ENCODE measurements at places on chromosomes 4 and X. TPM values are rescaled to one million over a fixed set of nuclear protein-coding genes. Genes with fewer than 3 reads are reported as not detected.

Gene SULT1B1
- total RNA-seq = not detected

Gene KIF4A
- 26.6 TPM for total RNA-seq

DNA sequence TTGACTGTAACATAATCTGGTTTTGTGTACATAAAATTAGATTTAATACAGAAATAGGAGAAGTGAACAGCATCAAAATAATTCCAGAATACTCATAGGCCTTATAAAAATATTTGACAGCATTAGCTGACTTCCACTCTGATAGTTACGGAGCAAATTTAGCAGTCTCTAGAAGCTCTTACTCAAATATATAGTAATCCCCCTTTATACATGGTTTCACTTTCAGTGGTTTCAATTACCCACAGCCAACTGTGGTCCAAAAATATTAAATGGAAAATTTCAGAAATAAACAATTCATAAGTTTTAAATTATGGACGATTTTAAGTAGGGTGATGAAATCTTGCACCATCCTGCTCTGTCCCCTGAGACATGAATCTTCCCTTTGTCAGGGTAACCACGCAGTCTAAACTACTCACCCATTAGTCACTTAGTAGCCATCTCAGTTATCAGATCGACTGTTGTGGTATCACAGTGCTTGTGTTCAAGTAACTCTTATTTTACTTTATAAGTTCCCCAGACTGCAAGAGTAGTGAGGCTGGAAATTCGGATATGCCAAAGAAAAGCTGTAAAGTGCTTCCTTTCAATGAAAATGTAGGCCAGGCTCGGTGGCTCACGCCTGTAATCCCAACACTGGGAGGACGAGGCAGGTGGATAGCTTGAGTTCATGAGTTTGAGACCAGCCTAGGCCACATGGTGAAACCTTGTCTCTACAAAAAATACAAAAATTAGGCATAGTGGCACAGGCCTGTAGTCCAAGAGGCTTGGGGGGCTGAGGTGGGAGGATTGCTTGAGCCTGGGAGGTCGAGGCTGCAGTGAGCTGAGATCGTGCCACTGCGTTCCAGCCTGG is 17.2 kb upstream of the RTL9 start:
- peak; percentile 21 for DNase-seq

Gene TLR3
- 7.7 TPM for total RNA-seq

DNA sequence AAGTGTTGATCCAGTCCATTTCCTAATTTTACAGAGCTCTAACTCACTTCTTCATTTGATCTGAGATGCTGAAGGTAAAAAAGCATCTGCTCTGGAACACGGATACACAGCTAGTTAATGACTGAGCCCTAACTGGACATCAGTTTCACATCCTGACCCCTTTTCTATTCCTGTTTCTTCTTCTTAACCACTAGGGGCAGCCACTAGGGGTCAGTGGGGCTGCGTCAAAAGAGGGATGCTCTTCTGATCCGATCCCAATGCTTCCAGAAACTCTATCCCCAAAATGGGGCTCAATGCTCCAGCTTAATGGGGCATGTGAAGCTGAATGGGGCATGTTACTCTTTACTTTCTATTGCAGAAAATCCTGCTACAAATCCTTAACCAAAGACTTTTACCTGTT is 33.4 kb upstream of the PHKA2 start:
- DNase-seq = peak; percentile 14

DNA sequence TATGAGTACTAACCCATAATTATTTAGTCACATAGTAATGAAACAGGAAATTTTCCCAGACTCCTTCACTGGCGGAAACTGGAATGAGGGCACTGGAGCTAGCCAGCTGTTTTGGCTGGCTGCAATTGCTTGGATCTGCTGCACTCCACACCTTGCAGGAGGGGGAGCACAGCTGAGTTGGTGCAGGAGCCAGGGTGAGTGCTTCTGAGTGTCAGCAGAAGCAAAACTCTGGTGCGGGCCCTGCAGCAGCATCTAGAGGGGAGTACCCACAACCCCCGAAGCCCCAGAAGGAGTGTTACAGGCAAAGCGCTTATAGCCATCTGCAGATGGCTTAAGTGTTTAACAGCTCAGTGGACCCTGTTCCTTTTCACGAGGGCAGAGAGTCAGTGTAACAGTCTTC is 96.1 kb downstream of the RPA4 start:
- no peak for DNase-seq

GRCh38 chr4:19947349-19947748 is 304.4 kb upstream of the SLIT2 start:
- peak; percentile 37 for DNase-seq

Gene TRIM61
- 1.7 TPM for total RNA-seq

DNA sequence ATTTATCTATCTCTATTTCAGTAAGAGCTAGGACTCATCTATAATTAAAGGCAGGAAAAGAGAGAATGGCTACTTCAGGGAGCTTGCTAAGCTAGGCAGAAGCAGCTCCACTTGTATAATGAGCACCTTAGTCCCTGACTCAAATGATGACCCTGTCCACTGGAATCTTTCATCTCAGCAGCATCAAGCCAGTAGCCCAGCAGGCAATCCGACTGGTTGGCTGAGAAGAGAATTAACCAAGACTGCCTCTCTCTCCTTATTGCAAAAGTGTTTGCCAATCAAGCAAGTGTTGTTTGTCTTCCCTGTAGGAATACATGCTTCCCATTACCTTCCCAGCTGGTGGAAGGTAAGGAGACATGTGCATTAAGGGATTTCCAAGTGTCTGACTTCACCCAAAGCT is 3.9 kb upstream of the SPOCK3 start:
- DNase-seq = no peak

Gene VCX2
- not detected for total RNA-seq

DNA sequence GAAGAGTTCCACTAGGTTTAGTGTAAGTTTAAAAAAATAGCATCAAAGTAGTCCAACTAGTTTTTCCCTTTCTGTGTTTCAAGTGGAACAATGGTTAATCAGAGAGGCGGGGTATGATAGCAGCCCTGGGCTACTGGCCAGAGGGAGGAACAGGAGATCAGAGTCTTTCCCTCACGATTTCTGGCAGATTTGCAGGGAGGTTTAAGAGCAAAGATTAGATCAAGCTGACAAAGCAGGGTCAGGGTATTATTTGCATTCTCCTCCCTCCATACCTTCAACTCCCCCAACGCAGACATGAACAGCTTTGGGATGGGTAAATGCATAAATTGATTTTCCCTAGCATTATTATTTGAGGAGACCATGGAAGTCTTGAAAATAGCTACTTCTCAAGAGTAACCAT is 277.6 kb upstream of the DIAPH2 start:
- DNase-seq = peak; percentile 73

Gene SMS
- total RNA-seq = 548 TPM

DNA sequence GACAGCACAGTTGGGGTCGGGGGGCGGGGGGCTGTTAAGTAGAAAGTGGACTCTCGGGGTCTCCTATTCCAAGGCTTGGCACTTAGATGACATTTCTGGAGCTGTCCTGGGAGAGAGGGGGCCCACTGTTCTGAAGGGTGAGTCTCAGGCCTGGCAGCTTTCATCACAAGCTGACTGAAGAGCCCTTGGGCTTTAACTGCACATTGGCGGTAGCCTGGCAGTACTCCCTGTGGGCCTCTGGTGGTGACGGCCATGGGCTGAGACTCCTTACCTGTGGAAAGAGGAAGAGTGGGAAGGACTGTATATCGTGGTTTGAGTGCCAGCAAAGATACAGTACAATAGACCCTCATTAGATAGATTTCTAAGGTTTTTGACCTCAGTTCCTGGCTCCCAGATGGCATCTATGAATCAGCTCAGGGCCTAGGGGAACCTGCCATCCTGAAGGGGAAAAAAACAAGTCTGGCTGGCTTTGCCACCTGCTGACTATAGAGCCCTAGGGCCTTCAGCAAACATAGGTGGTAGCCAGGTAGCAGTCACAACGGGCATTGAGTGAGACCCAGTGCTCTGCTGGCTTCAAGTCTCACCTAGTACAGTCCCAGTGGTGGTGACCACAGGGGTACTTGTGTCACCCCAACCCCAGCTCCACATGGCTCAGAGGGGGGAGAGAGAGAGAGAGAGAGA is 87.9 kb downstream of the ANKRD17 start:
- no peak for DNase-seq

Gene GRIA3
- not detected for total RNA-seq

DNA sequence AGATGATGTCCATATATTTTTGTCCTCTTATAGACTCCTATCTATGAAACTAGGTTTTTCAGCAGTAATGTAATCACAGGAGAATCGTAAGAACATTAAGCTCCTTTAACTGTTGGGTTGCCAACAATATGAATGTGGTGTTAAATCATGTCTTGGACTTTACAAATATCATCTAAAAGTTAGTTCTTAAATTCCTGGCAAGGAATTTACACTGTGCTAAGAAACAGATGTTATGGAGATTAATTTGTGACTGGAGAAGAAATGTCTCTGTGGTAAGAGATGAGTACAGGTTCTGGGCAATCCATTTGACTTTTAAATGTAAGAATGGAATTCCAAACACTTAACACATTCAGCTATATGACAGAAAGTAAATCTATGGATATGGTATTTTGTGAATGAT is 34.6 kb downstream of the CNKSR2 start:
- DNase-seq = no peak

DNA sequence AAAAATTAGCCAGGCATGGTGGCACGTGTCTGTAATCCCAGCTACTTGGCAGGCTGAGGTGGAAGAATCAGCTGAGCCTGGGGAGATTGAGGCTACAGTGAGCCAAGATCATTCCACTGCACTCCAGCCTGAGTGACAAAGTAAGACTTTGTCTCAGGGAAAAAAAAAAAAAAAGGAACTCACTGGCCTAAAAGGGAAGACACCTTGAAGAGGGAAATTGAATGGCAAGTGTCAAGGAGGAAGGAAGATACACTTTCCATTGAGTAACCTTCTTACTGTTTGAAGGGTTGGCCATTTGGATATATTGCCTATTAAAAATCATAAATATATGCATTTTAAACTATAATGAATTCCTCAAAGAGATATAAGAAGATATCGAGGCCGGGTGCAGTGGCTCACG is 147.5 kb upstream of the FAM241A start:
- no peak for DNase-seq

Gene TENM3
- 0.05 TPM for total RNA-seq

Gene GABRE
- total RNA-seq = 32.4 TPM

DNA sequence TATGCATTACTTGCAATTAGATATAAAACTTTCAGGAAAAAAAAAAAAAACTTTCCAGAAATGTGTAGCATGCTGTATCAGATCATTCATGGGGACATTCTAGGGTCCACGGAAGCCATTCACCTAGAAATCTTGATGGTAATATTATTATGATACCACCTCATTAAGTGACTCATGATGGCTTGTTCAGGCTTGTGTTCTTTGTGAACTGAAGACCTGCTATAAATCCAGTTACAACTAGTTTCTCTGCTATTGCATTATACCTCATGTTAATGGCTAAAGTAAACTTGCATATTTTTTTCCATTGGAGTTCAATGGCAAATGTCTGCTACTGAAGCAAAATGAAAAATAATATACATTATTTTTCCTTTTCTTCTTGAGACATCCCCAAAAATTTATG is 35.3 kb upstream of the PTPN13 start:
- DNase-seq = no peak

- DNase-seq = no peak
These were observed 163.2 kb downstream of the PRKX start for GRCh38 chrX:3550160-3550751.

GRCh38 chr4:146943691-146944375 is 1.8 kb downstream of the TTC29 start:
- no peak for DNase-seq

Gene EMCN
- total RNA-seq = not detected

DNA sequence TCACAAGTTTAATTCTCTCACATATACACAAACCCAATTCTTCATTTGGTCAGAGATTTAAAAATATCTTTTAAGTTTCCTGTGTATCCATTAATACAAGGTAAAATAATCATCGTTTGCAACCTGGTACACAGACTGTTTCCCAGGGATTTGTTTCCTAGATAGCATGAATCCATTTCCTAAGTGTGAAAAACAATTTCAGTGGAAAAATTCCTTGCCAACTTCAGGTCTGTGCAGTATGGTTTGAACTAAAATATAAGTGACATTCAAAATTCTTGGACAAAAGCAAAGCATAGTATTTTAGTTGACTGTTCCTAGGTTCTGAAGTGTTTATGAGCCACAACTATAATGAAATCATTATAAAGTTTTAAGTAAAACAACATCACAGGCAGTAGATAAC is 24.4 kb downstream of the NAF1 start:
- DNase-seq = no peak

DNA sequence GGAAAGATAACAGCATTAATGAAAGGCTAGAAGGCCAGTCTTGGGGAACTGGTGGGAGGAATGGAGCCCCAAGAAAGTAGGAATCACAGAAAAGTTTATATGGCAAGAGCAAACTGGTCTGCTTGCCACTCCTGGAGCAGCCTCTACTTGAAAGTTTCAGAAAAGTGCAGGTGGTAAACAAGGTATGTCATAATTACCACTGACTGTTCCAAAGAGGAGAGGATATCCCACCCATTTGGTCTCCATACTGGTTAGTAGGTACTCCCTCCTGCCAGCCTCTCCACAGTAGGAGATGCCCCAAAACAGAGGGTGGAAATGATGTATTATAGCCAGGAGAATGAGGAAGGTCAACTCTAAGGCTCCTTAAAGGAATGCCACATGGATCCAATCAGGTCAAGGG is 145.1 kb downstream of the INPP4B start:
- no peak for DNase-seq

- DNase-seq = no peak
These were observed 16.9 kb downstream of the NKX3-2 start for GRCh38 chr4:13527192-13527980.

GRCh38 chrX:135625995-135626394 is 87.4 kb upstream of the CT45A1 start:
- no peak for DNase-seq

Gene P2RY4
- total RNA-seq = not detected

GRCh38 chrX:23784470-23785331 is 1.7 kb downstream of the SAT1 start:
- DNase-seq = peak; percentile 34

DNA sequence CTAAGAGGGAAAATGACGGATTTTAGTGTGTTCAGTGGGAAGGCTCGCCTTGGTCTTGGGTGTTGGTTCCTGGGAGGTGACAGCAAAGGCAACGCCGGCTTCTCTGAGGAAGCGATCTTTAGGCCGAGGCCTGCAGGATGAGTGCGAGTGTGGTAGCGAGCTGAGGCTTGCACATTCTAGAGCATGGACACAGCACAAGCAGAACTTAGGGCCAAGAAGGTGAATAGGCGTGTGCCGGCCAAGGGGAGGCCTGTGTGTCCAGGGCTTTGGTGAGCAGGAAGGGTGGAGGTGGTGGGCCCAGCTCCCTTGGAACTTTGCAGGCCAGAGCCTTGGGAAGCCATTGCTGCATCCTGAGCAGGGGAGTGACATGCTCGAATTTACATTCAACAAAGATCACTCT is 67.9 kb downstream of the TNIP2 start:
- DNase-seq = no peak

DNA sequence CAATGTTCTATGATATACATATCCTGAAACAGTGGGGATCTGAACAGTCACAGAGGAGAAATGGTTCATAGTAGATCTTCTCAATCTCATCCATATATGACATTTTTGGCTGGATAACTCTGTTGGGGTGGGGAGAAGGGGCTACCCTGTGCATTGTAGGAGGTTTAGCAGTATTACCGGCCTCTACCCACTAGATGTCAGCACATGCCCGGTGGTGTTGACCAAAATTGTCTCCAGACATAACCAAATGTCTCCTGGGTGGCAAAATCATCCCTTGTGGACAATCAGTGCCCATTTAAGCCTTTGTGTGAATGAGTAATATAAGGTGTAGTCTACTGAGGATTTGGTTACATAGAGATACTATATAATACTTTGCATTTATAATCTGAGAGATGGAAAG is 89.9 kb downstream of the PLS3 start:
- DNase-seq = peak; percentile 23
